CD4-positive, alpha-beta T cell treated with Interleukin-17A for 4 hours (primary cell): ENCODE measurements at places on chromosomes 6 and 20.
A peak's percentile ranks its signal among the peaks of the same experiment; 100 is the strongest.

GRCh38 chr6:33738153-33738552 is 8.6 kb downstream of the IP6K3 start:
- DNase-seq: no peak

GRCh38 chr20:58184984-58185383 is 43.5 kb downstream of the ANKRD60 start:
- no peak for DNase-seq

GRCh38 chr6:12246900-12247299 is 43.3 kb upstream of the EDN1 start:
- no peak for DNase-seq

GRCh38 chr6:77105091-77105490 is 358.2 kb downstream of the HTR1B start:
- DNase-seq: no peak

GRCh38 chr6:14865531-14866100 is 380.3 kb upstream of the JARID2 start:
- no peak for DNase-seq

- no peak for DNase-seq
These were observed 43.1 kb upstream of the NEDD9 start for GRCh38 chr6:11275598-11275997.

- peak; percentile 42 for DNase-seq
These were observed 31.7 kb upstream of the CCR6 start for GRCh38 chr6:167091026-167091804.

GRCh38 chr6:165091121-165091785 is 218.2 kb downstream of the C6orf118 start:
- DNase-seq: no peak

DNA sequence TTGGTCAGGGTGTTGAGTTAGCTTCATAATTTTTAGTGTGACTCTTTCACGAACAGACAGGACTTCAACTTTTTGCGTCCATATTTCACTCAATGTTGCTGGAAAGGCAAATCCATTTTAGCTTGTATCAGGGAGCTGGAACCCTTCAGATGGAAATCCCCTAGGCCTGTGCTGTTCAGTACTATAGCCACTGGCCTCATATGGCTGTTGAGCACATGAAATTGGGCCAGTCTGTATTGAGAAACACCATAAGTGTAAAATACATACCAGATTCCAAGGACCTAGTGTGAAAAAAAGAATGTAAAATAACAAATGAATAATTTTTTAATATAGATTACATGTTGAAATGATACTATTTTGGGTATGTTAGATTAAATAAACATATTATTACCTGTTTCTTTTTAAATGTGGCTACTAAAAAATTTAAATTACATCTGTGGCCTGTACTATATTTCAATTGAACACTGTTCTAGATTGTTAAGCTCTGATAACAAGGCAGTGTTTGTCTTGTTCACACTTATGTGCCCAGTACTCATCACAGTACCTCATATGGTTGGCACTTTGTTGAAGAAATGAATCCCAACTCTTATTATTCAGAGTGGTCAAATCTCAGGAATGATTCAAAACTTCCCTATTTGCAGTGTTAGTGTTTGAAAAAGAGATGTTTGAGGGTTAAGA is 34.3 kb downstream of the CTNNBL1 start:
- no peak for DNase-seq

- DNase-seq: no peak
These were observed 117.5 kb upstream of the SIRPG start for GRCh38 chr20:1775117-1775516.

DNA sequence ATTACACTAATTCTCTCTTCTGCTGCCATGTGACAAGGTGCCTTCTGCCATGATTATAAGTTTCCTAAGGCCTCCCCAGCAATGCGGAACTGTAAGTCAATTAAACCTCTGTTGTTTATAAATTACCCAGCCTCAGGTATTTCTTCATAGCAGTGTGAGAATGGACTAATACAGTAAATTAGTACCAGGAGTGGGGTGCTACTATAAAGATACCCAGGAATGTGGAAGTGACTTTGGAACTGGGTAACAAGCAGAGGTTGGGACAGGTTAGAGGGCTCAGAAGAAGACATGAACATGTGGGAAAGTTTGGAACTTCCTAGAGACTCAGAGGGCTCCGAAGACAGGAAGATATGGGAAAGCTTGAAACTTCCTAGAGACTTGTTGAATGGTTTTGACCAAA is 34.8 kb downstream of the MICA start:
- no peak for DNase-seq

DNA sequence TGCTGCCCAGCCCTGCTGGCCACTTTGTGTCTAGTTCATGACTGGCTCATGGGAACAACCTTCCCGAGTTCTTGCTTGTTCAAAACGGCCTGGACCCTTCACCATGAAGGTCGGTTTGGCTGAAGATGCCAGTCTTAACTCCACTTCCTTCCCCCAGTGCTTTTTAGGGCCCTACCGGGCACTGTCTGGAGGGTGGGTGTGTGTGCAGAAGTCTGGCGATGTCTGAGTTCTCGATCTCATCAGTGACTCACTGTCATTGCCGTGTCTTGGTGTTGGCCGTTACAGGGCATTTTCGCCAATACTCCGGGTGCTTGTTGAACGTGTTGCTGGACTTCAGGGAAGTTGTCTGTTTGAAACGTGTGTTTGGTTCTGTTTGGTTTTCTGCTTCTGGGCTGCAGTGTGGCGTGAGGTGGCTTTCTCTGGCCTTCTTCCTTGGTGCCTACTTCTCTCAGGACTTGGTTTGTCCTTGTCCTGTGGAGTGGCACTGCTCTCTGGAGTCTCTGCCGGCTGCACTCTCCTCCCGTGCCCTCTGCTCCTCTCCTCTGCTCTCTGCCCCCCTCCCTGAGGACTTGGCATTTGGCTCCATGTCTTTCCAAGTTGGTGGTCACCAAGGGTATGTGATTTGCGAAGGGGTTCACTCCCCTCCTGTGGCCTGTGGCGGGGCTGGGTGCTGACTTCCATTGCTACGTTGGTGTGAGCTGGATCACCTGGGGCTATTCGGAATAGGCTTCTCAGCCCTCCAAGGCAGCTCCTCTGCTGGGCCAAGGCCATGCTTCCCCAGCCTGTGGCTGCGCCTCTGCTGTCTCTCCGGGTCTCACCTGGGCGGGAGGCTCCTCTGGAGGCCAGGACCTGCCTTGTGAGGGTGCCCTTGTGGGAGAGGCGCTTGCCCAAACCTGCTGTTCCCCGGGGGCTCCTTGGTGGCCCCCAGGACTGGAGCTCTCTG is 38.2 kb downstream of the PYGB start:
- DNase-seq: no peak
